HL-60 (cell line): ENCODE measurements at places on chromosomes 7 and 10.

DNA sequence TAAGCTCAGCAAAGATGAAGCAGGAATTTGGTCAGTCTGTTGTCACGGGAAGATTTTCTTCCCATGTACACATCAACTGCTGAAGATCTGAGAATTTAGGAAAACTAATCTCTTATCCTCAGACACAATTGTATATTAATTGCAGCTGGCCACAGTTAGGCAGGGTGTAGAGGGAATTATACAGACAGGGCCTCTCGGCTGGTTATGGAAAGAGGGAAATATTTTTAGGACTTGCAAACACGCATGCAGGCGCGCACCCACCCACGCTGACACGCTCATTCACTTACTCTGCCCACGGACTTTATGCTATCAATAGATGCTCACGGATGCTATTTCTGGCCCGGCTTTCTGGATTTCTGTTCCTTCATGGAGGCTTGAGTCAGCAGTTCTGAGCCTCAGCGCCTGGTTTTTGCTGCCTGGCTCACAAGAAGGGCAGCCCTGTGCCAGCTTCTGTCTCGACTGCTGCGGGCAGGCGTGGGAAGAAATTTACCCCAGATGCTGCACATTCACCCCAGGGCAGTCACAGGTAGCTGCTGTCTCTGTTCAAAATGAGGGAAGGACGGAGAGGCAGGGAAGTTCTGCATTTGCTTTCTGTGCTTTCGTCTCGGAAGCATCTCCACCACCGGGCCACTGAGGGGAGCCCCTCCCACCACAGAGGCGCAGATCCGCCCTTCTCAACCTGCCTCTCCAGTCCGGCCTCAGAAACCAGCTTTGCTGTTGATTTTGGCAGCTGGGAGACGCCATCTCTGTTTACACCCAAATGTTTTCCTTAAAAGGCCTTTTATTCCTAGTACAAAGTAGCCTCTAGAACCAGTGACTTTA lies 116.3 kb upstream of the BTBD16 start:
- no peak for DNase-seq

DNA sequence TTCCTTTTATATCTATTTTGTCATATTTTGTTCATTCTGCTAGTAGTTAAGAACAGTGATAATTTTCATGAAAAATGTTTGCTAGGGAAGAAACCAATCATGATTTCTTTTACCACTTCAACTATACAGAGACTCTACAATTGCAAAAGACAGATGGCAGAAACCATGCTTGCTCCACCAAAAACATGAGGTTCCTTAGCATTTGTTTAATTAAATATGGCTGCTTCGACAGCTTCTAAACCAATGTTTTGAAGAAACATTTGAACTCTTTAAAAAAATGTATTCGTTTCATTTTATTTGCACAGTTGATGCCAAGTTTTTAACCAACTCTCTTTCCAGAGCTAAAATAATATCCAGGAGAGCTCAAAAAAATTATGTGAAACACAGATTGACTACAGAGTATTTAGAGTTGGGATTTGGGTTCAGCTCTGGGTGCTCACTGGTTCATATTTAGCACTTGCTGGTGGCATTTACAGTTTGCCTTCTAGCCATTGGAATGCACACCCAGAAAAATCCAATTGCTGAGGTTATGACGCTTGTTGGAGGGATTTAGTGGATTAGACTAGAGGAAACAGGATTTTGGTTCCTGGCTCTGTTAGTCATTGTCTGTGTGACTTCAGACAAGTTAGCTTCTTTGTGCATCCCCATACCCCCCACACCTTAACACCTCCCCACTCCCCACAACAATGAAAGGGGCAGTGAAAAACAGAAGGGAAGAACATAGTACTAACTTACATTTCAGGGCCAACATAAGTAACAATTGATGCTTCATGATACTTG lies 35.8 kb upstream of the SDHAF3 start:
- DNase-seq: no peak

DNA sequence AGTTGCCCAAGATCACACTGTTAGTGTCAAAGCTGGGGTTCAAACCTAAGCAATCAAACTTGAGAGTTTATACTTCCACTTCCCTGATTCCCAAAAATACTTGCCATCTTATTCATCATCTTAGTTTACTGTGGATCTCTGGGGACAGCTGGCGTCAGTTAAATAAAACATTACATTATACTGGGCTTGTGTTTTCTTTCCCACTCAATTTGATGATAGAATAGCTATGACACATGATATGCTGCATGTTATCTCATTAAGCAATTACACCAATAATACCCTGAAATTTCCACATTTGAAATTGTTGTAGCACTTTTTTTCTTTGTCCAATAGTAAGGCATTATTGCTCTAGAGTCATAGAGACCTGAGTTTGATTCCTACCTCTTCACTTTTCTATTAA lies 62.9 kb upstream of the MXI1 start:
- no peak for DNase-seq

GRCh38 chr7:143978585-143978984 lies 21.5 kb upstream of the OR6B1 start:
- DNase-seq: no peak
